Stimulated activated CD8-positive, alpha-beta memory T cell treated with anti-CD3 and anti-CD28 coated beads, Interleukin-7, amount 100 ng/mL, for 24 hours (primary cell): ENCODE measurements at places on chromosomes 12 and 14.

DNA sequence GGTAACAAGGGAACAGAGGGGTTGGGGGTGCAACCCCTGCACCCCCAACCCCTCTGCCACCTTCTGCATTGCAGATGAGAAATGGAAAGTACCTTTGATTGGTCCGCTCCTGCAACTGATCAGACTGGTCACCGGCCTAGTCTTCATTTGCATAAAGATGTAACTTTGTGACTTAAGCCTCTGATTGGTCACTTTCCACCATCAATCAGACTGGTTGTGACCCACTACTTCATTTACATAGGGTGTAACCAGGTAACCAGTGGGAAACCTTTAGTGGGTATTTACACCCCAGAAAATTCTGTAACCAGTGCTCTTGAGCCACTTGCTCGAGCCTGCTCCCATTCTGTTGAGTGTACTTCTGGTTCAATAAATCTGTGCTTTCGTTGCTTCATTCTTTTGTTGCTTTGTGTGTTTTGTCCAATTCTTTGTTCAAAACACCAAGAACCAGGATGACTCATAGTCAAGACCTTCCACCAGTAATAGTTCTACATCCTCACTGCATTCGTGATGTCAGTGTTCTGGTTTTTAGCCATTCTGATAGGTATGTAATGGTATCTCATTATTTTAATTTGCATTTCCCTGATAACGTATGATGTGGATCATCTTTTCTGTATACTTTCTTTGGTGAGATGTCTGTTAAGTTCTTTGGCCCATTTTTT is 30.8 kb downstream of the LEMD3 start:
- DNase-seq = no peak

DNA sequence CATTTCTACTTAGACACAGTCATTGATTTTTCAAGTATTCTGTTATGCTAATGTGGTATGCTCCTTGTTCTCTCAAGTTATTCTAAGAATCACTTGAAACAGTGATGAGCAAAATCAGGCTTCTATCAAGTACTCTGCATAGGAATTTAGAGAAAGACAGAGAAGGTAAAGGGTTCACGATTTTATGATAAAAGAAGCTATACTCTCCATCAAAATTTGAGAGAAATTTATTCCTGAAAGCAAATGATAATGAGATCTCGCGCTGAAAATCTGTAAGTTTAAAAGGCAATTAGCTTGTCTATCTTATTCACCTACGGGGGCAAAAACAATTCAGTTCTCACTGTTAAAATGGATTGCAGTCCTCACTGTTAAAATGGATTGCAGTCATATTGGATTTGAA is 1404.3 kb upstream of the FLRT2 start:
- no peak for DNase-seq

DNA sequence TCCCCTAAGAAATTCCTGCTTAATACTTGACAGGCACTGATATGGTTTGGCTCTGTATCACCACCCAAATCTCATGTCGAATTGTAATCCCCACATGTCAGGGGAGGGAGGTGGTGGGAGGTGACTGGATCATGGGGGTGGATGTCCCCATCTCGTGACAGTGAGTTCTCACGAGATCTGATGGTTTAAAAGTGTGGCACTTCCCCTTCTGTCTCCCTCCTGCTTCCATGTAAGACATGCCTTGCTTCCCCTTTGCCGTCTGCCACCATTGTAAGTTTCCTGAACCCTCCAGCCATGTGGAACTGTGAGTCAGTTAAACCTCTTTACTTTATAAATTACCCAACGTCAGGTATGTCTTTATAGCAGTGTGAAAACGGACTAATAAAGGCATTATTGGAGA is 198.0 kb downstream of the FOXN3 start:
- DNase-seq = no peak

DNA sequence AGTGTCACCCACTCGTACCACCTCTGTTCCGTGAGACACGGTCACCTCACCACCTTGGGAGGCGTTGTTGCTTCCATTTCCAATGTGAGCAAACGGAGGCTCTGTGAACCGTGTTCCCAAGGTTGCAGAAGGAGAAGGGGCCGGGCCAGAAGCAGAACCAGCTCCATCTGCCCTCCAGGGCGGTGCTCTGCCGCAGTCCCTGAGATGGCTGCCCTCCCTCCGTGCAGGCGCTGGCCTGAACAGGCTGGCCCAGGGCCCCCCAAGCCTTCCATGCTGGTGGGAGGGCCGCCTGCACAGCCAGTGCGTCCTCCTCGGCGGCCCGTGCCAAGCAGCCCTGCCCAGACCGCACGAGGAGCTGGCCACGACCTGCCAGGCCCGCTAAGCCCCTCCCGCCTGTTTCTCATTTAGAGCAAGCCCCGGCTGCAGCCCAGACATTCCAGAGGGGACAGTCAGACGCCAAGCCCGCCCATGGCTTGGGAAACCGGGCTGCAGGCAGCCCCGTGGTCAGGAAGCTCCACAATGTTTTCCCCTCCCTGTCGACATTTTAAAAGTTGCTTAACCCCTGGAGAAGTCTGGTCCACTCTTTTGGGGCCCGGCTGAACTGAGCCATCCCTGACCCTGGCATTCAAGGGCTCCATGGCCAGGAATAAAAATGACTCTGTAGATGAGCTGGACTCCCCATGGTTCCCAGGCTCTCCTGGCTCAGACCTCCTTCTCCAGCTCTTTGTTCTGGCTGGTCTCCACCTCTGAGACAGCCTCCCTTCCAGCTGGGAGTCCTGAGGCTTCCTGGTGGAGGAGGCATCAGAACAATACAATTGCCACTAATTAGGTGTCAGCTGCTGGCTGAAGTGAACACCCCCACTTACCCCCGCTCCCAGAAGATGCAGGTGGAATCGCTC is 236.0 kb downstream of the BCL11B start:
- no peak for DNase-seq

GRCh38 chr12:57615637-57616036 is 4.4 kb downstream of the ARHGEF25 start:
- no peak for DNase-seq

DNA sequence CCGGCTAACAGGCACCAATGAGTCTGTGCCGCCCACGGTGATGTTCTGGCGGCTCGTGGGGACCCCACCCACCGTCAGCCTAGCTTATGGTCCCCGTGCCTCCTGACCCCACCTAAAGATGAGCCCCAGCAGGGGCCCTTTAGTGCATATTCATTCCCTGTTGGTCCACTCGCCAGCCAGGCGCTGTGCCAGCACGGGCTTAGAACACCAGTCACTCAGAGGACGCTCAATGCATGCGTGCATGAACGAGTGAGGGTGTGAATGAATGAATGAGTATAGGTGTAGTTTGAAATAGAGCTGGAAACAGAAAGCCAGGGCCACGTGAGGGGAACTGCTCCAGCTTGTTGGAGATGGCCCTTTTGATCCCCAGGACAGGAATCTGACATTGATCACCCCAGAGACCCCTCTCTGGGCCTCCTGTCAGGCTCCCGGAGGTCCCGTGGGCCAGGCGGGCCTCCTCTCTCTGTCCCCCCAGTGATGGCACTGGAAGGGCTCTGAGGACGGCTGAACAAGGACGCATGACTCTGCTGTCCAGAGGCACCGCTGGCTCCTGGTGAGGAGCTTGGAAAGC is 193.9 kb upstream of the C14orf180 start:
- no peak for DNase-seq

DNA sequence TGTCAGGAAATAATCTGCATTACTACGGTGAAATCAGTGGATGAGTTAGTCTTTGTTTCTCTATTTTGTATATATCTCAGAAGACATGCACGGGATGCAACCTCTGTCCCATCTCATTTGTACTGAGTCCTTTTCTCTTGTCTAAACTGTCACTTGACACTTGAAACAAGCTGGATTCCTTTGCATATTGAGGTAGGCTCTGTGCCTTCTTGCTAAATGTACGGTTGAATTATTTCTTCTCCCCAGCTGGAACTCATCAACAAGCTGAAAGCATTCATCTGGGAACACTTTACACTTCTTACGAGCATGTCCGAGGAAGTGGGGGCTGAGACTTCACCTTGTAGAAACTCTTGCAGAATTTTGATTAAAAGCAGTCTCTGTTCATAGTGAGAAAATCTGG is 119.5 kb downstream of the VEZT start:
- DNase-seq = no peak

DNA sequence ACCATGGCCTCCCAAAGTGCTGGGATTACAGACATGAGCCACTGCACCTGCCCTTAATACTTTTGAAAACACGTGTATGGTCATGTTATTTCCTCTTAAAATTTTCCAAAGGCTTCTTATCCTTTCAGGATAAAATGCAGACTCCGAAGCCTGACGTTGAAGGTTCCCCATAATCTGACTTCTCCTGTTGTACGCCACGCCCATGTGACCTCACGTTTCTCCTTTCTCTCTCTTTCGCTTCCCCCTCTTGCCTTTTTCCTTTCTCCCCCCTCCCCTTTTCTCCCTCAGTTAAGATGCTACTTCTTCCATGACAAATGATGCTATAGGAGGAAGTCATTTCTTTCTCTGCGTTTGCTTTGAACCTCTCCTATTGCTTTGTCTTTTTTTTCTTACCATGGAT is 266.0 kb downstream of the FBXL14 start:
- DNase-seq = no peak
